Stimulated activated CD4-positive, alpha-beta T cell treated with anti-CD3 and anti-CD28 coated beads, Interleukin-1b, Interleukin-23, amount 100 ng/mL, for 4 hours (primary cell): ENCODE measurements at places on chromosomes 11 and 22.

DNA sequence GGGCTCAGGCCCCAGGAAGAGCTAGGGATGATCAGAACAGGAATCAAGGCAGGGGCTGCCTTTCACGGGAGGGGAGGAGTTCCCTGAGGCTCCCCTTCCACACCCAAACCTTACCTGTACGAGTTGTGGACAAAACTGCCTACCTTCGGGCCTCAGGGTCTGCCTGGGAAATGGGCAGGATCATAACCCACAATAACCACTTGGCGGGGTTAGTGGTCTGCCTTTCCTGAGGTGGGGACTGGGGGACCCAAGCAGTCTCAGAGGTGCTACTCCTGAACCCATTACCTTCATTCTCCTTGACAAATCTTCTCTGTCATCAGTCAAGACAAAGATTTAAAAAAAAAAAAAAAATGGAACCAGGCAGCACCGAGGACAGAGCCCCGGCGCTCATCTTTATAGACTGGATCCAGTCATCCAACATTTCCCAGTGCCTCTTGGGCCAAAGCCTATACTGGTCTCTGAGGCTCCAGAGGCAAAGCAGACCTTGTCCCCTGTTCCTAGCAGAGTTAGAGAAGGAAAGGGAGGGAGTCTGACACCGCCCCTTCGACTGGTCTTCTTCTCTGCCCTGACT lies 14.2 kb downstream of the P2RY6 start:
- no peak for DNase-seq

DNA sequence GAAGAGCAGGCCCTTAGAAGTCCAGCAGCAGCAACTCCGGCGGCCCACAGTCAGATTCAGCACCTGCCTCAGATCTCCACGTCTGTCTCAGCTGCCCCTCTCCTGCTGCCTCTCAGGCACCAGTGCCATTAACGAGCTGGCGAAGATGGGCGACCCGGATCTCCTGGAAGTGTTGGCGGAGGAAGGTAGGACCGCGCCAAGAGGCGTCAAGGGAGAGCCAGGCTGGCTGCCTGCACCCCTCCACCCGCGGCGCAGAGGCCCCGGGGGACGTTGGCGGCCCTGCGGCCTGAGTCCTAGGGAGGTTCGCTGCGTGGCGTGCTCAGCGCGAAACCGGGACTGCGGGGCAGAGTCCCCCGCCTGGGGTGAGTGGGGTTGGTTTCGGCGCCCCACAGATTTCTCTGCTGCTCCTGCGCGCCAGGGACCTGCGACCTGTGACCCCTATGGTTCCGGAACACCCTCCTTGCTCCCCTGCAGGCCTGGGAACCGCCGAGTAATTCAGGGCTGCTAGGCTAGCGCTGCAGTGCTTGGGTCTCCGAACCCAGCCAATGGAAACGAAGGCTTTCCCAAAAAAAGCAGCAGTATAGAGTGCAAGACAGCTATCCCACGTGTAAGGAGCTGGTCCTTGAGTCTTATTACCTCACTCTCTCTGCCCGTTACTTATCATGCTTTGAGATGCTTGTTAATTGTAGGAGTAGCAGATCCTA lies 615 bp downstream of the ANO5 start:
- DNase-seq = no peak

- DNase-seq = no peak
These were observed 11.2 kb upstream of the RAB3IL1 start for GRCh38 chr11:61928606-61929005.

DNA sequence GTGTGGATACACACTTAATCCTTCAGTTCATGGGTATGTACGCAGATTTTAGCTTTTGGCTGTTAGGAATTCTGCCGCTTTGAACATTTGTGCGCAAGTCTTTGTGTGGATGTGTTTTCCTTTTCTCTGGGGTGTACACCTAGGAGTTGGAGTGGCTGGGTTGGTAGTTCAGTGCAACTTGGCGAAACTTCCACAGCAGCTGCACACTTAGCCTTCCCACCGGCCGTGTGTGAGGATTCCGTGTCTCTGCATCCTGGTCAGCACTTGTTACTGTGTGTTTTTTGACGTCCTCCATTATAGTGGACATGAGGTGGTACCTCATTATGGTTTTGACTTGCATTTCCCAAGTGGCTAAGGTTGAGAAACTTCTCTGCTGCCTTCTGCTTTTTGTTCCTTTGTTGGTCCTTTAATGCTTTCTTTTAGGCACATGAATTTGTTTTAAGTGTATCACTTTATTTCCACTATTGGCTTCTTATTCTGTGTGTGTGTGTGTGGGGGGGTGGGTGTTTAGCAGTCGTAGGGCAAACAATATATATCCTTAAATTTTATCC lies 72.1 kb upstream of the SLC25A18 start:
- DNase-seq = no peak

GRCh38 chr22:42185915-42186439 lies 55.4 kb upstream of the CYP2D6 start:
- DNase-seq = no peak

- DNase-seq = no peak
These were observed 10.7 kb downstream of the FAM118A start for GRCh38 chr22:45320357-45320976.

DNA sequence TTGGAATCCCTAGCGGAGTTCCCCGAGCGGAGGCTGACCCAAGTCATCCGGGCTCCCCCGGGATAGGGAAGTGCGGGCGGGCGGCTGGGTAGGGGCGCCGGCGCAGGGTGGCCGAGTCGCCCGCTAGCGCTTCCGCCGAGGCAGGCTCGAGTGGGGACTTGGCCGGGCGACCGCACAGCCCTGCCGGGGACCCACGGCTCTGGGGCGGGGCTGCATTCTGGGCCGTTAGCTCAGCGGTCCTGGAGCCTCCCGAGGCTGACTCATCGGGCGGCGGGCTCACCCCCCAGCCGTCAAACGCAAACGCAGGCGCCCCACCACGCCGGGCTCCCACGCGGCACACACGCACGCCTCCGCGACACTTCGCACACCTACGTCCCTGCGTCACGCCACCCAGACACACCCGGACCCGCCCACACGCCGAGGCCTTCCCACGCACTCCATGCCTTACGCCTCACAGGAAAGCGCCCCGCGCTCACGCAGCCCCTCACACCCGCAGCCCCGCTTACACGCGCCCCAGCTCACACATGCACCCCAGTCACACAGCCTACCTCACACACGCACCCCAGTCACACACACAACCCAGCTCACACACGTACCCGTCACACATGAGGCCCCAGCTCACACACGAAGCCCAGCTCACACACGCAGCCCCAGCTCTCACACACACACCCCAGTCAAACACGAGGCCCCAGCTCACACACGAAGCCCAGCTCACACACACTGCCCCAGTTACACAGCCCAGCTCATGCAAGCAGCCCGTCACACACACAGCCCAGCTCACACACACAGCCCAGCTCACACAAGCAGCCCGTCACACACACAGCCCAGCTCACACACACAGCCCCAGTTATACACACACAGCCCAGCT lies 1.2 kb downstream of the PHLDB1 start:
- DNase-seq = peak; percentile 90

GRCh38 chr11:47524291-47524874 lies 28.5 kb downstream of the CELF1 start:
- DNase-seq = no peak

GRCh38 chr11:95593111-95593510 lies 196.5 kb downstream of the FAM76B start:
- no peak for DNase-seq

GRCh38 chr22:37896181-37896592 lies 9.9 kb upstream of the MICALL1 start:
- no peak for DNase-seq

GRCh38 chr11:32088117-32088941 lies 2.5 kb upstream of the RCN1 start:
- DNase-seq = no peak

DNA sequence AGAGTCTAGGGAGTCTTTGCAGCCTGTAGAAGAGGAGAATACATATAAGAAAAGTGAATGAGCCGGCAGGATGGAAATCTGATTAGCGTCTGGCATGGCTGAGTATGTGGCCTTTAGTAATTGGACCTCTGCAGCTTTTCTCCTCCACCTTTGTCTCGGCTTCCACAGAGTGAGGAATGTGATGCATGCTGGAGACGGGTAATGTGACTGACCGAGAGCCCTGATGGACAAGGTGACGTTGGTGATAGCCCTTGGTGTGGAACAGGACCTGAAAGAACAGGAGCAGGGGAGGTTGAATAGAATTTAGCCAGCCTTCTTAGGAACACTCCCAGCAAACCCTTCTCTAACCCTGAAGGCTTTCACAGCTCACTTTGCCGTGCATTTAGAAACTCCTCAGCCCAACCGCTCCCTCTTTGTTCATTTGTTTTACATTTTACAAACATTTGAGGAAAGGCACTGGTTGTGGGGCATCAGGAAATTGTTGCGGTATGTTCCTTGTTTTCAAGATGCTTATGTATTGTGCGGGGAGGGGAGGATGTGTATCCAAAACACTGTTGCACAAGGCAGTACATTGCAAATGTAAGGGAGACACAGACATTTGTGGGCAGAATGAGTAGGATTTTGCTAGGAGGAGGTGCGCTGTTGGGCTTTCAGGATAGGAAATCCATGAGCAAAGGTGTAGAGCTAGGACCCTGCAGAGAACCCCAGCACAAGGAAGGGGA lies 6.9 kb downstream of the GTPBP1 start:
- DNase-seq = no peak

DNA sequence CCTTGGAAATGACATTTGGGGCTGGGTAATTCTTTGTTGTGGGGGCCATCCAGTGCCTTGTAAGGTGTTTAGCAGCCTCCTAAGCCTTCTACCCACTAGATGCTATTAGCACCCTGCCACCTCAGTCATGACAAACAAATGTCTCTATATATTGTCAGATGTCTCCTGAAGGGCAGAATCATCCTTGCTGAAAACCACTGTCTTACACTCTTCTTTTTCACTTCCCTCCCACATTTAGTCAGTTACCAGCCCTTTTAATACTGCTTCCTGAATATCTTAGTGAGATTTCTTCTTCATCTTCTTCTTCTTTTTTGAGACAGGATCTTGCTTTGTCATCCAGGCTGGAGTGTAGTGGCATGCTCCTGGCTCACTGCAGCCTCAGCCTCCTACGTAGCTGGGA lies 33.1 kb downstream of the TNRC6B start:
- DNase-seq = no peak

- DNase-seq = no peak
These were observed 40.4 kb downstream of the SLCO2B1 start for GRCh38 chr11:75191330-75191717.

GRCh38 chr22:27130906-27131305 lies 473.5 kb downstream of the MIAT start:
- DNase-seq = no peak

GRCh38 chr22:30000566-30000965 lies 79.7 kb upstream of the HORMAD2 start:
- no peak for DNase-seq

GRCh38 chr11:111427471-111427912 lies 48.4 kb upstream of the POU2AF1 start:
- DNase-seq = no peak

GRCh38 chr11:93842034-93842433 lies 8.4 kb downstream of the VSTM5 start:
- DNase-seq = no peak

- no peak for DNase-seq
These were observed 98.7 kb upstream of the CRYBB3 start for GRCh38 chr22:25100948-25101347.

DNA sequence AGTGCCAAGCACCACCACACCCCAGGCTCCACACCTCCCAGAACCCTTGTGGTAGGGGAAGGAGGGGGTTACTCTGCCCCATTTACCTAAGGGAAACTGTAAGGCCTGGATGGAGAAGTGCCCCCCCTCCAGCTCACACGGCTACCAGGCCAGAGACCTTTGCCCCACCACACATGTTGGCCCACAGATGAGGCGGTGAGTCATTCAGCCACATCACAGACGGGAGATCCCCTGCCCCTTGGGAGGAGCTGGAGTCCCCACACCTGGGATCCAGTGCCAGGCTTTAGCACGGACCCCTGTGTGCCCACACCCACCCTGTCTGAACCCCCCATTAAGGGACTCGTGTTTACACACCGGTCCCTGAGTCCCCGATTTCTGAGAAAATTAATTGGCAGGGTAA lies 24.9 kb downstream of the CDKN1C start:
- no peak for DNase-seq

GRCh38 chr22:28904211-28904896 lies 21.0 kb downstream of the ZNRF3 start:
- DNase-seq = no peak

DNA sequence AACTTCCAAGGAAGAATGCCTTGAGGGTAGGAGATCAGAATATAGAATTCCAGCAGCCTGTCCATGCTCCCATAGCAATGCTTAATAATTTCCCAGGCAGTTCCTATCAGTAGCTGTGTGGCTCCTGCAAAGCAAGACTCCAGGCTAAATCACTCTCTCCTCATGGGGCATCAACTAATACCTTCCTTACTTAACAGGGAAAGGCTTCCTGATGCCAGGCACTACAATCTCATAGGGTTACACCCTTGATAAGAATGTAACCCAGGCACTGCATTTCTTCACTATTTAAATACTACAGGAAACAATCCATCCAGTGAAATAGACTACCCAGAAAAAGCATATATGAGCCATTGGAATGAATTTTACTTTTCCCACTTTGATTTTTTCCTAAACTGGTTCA lies 615.0 kb upstream of the ARHGAP42 start:
- no peak for DNase-seq

- DNase-seq = no peak
These were observed 152.8 kb downstream of the TBC1D22A start for GRCh38 chr22:46914916-46915894.

- DNase-seq = no peak
These were observed 802 bp downstream of the ATG2A start for GRCh38 chr11:64916040-64916774.

GRCh38 chr11:68927280-68928135 lies 23.8 kb downstream of the IGHMBP2 start:
- no peak for DNase-seq

DNA sequence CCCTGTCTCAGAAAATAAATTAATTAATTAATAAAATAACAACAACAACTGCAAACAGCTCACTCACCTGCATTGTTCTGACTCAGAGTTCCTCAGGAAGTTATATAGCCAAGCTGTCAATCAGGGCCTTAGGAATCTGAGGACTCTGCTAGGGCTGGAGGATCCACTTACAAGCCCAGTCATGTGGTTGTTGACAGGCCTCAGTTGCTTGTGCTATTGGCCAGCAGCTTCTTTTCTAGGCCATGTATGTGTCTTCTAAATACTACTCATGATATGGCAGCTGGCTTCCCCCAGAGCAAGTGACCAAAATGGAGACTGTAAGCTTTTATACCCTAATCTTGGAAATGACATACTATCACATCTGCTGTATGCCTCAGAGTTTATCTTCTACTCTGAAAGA lies 20.8 kb upstream of the ATP5MG start:
- no peak for DNase-seq

- no peak for DNase-seq
These were observed 73.2 kb upstream of the BID start for GRCh38 chr22:17847360-17848078.

DNA sequence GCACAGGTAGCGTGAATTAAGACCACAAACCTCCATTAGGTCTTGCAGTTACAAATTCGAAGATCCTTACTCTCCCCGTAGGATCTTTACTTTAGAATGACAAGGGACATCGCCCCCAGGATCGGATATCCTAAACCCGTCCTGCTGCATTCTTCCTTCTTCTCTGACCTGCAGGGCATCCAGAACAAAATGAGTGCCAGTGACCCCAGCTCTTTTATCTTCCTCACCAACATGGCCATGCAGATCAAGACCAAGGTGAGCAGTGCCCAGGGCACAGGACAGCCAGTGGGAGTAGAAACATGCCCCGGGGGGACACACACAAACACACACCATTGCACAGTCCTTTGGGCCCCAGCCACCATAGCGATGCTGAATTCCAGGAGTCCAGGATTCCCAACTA lies 42.6 kb upstream of the MPEG1 start:
- DNase-seq = no peak

- no peak for DNase-seq
These were observed 915 bp downstream of the FEZ1 start for GRCh38 chr11:125494974-125495725.
